ENCODE measurements at places on chromosomes 5 and 9.

DNA sequence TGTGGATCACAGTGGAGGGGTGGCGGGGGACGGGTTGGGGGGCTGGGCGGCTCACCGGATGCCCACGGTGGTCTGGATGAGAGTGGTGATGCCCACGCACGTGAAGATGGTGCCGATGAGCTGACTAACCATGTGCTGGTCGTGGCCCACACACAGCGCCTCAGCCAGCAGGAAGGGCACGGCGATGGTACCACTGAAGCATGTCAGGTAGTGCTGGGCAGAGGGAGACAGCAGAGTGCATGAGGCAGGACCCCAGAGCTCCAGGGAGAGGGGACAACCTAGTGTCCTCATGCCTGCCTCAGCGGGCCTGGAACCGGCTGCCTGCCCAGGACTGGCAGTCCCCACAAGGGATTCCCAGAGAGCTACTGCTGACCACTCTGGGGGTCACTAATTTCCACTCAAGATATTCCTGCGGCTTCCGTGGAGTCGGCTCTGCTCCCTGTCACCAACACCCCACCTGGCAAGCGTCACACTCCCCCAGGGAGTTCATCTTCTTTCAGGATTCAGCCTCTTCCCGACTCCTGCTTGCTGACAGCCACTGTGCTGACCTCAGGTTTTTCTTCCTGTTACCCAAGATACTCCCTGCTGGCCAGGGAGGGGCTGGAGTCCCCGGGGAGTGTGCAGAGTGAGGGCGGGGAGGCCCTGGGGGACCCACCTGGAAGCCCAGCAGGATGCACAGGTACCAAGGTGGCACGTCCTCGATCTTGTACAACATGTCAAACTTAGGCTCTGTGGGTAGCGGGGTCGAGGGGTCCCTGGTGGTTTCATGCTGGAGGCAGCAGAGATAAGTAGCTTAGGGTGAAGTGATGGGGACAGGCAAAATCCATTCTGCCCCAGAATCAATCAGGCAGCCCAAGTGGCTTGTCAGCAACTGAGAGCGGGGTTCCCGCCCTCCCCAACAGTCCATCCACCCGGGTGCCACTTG is 998 bp downstream of the SLC23A1 start:
- no peak for DNase-seq

GRCh38 chr5:87650284-87650683 is 237.6 kb upstream of the CCNH start:
- no peak for DNase-seq

GRCh38 chr5:80667384-80667783 is 12.6 kb upstream of the DHFR start:
- no peak for DNase-seq

GRCh38 chr5:172071309-172071875 is 65.0 kb upstream of the FBXW11 start:
- no peak for DNase-seq

DNA sequence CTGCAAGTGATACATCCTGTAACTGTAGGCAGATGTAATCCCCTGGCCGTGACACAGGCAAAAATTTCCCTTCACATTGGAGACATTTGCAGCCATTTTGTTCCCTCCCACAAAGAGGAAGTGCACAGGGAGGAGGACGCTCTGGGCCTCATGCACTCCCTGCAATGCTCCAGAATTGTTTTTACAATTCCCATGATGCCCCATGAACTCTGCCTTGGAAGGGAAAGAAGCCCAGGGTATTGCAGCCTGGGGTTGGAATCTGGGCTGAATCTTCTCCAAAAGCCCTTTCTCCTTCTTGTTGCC is 491.7 kb downstream of the CCDC171 start:
- no peak for DNase-seq

GRCh38 chr9:81542118-81542889 is 147.0 kb downstream of the TLE1 start:
- DNase-seq = no peak

DNA sequence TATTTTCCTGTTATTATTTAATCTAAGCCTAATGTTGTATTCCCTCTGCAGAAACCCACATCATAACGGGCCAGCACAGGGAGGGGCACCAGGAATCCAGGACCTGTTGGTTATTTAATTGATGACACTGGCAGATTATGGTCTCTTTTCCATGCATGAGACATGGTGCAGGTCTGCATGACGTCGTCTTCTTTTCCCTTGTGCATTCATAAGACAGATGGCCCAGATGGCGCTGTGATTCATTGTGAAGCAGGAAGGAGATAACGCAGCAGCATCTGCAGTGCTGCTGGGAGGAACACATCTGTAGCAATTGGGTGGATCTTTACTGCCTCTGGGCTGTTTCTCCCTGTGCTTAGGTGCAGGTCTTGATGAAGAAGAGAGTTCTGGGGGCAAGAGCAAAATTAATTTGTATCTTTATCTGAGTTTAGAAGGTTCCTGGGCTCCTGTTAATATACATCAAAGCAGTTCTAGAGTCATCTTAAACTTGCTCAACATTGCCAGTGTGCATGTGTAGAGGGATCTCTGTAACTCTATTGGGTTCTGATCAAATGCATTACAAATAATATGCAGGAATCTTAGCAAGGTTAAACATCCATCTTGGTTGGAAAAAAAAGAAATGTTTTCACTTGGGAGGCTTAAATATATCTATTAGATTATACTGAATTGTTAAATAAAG is 176.1 kb downstream of the PCSK1 start:
- DNase-seq = no peak

Data from CD4-positive, alpha-beta memory T cell (primary cell).